Stimulated activated CD8-positive, alpha-beta memory T cell treated with anti-CD3 and anti-CD28 coated beads, Interleukin-12 subunit alpha, Interleukin-12 subunit beta, amount 100 ng/mL, for 4 hours (primary cell): ENCODE measurements at places on chromosomes 4 and X.

DNA sequence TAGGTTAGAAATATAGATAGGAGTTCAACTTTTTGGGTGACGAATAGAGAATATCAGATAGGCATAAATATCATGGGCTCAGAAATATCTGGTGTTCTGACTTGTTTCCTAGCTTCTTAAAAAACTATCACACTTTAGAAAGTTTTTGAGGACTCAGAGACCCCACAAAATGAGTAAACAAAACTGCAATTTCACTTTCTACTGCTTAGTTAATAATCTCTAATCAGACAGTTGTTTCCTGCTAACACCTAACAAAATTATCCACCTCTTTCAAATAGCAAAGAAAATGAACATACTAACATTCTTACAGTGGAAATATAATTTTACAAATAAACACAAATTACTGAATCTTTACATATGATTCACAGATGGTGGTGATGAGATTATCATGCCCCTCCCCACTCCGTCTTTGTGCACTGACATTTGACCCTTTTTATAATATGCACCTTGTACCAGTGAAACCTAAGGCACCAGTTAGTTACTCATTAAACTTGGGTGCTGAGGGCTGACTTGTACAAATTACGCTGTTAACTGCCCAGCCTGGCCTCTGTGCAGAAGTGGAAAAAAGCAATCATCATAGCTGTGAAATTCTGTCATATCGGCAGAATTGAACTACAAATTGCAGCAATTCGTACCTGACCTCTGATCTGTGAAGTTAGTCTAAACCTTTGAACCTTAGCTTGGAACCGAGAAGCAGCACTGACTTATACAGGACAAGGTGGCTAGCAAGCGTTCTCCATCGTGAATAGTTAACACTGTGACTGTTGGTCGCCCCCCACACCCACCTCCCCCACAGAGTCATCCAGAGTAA lies 138.7 kb downstream of the CHRNA9 start:
- DNase-seq, result no peak

GRCh38 chrX:108036298-108036973 lies 8.4 kb upstream of the VSIG1 start:
- no peak for DNase-seq

- no peak for DNase-seq
These were observed 346.5 kb upstream of the FAT1 start for GRCh38 chr4:187070158-187070557.

GRCh38 chr4:1973661-1974060 lies 35.1 kb downstream of the NELFA start:
- DNase-seq, result no peak

GRCh38 chr4:6674500-6675149 lies 19.1 kb upstream of the S100P start:
- DNase-seq, result no peak

- DNase-seq, result no peak
These were observed 26.6 kb downstream of the TNIP2 start for GRCh38 chr4:2729533-2729875.
